Effector CD4-positive, alpha-beta T cell (primary cell): ENCODE measurements at places on chromosomes 1 and 21.

DNA sequence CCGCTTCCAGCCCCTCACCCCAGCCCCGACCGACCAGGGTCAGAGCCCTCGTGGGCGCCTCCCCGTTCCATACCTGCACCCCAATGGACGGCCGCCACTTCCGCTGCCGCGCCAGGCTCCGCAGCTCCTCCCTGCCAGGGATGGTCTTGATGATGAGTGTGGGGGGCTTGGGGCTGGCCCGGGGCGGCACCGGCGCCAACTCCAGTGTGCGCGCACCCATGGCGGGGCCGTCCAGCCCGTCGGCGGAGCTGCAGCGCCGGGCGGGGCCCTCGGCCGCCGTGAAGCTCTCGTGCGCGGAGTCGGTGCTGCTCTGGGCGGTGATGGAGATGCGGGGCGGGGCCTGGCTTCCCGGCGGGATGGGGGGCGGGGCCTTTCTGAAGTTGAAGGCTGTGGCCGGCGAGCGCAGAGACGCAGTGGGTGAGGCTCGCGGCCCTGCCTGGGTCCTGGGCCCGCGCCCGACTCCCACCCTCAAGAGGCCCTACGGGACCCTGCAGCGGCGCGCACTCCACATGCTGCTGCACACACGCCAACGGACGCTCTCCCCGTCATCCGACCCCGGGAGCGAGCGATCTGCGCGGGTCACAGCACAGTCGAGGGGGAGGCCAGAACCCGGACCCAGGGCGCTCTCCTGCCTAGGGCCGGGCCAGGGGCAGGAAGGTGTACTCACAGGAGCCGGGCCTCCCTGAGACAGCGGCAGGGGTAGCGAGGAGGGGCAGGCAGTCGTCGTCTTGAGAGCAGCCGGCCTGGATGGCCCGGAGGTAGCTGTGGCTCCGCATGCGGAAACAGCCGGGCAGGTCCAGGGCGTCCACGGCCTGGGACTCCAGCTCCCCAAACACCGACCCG is 26.1 kb upstream of the SMIM12 start:
- DNase-seq: no peak

GRCh38 chr1:233261206-233261605 is 34.3 kb downstream of the PCNX2 start:
- no peak for DNase-seq

DNA sequence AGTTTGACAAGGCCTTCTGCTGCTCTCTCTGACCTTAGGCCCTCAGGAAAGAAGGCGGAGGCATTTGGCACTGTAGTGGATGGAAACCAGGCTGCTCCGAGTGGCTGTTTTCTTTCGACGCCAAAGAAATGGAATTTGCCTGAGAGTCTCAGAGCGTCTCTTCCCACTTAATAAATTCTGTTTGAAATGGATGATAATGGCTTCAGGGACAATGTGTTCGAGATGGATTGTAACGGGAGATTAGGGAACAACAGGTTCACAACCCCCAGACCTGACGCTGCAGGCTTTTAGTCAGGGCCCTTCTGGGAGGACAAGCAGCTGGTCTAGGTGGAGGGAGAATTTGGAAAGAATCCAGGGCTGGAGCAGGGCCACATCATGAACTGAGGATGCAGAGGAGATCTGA is 58.6 kb downstream of the TLR5 start:
- no peak for DNase-seq

- DNase-seq: no peak
Measured at GRCh38 chr1:218164111-218164929, 120.8 kb upstream of the RRP15 start.

DNA sequence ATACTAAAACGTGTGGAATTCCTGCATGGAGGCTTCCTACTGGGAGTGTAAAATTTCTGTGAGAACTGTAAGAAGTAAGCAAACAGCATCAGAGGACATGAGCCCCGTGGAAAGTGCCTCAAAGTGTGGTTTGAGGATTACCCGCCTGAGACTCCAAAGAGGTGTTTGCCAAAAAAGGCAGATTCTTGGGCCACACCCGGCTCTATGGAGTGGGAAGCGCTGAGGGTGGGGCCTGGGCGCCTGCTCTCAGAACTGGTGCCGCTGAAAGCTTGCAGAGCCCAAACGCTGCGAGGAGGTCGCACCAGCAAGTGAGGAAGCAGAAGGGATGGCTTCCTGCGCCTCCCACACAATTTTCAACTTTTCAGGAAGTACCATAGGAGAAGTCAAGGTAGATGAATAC is 43.0 kb upstream of the PSEN2 start:
- no peak for DNase-seq

- DNase-seq: no peak
Measured at GRCh38 chr1:183913567-183913993, 108.7 kb downstream of the RGL1 start.

DNA sequence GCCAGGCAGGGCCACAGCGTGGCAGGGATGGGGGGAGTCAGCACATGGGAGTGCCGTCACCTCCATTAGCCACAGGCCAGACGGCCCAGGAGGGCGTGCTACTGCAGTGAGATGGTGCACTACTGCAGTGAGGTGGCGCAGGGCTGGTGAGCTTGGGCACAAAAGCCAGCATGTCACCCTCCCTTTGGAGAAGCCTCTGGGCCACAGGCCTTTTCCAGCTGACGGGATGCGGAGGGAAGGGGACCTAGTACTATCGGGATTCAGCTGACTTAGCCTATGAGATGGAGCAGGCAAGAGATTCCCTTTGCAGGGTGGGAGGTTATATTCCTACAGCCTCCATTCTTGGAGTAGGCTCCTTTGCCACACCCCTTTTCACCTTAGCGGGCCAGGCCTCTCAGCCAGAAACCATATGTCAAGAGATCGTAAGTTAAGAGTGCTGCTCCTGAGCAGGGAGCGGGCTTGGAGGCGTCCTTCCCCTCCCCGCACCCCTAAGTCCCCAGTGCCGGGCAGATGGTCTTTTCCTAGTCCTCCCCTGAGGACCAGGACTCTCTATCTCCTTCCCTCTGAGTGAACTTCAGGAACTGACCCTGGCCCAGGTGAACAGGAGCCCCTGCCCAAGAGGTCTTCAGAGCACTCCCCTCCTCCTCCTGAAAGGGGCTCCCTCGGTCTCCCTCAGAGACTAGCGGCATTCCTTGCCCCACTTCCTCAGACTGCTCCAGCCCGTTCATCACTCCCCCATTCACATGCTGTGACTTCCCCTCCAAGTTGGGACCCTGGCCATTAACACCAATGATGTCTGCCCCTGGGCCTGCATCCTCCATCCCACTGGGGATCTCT is 8.2 kb downstream of the NES start:
- DNase-seq: no peak

GRCh38 chr1:68111519-68112436 is 61.4 kb upstream of the DIRAS3 start:
- no peak for DNase-seq

- no peak for DNase-seq
Measured at GRCh38 chr1:66400660-66401059, 133.3 kb upstream of the SGIP1 start.

- no peak for DNase-seq
Measured at GRCh38 chr1:186865857-186866256, 37.1 kb downstream of the PLA2G4A start.

DNA sequence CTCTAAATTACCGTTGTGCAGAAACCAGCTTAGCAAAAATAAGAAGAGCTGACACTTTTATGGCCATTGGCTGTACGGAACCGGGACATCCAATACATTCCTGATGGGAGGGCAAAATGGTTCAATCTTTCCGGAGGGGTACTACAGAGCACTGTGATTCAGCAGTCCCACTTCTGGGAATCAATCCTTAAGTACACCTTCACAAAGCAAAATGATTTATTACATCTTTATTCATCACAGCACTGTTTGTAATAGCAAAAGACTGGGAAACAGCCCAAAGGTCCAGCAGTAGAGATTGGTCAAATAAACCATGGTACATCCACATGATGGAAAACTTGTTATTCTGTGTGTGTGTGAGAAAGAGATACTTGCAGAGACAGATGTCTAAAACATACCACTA is 9.7 kb downstream of the GNG12 start:
- DNase-seq: no peak

DNA sequence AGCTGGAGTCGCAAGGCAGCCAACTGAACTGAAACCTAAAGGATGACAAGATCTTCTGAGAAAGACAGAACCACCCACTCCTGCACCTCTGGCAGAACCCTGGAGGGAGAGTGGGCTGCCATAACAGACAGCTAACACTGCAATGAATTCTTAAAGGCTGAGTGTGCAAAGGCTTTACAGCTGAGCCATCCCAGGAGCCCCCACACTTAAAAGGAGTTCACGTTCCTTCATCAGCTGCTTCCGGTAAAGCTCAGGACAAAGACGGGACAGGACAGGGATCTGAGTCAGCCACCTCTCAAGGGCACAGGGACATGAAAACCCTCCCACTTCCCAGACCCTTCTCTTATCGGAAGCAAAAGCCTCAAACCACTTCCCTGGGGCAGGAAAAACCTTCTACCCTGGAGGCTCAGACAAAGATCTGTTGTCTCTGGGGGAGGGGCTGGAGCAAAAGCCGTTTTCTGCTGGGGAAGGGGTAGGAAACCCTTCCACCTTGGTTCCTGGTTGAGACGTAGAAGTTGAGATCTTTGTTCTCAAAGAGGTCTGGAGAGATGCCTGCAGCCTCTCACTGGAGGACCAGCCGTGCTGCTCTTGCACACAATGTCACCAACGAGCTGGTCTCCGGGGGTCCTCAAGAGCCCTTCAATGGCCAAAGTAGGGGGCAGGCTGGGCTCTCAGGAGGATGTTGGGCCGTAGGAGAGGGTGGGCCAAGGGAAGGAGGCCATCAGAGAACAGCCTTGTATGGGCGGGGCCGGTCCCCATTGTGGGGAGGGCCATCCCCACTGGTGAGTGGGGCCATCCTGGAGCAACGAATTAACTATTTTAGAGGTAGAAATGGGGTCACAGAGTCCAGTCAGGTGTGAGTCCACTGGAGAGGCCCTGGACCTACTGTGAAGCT is 452.4 kb downstream of the PTPRU start:
- no peak for DNase-seq

DNA sequence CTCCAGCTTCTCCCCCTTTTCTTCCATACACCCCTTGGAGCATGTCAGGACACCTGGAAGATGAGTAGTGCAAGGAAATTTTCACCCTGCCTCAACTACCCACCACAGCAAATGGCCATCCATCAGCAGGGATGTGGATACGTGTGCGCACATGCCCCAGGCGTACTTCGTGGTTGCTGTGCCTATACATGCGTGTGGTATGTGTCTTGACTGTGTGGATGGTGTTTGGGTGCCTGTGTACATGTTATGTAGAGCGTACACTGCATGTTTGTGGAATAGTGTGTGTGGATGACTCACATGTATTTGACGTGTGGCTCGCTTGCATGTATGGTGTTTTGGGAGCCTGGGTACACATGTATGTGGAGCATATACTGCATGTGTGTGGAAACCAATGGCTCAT is 158.5 kb downstream of the RRAGC start:
- DNase-seq: no peak

DNA sequence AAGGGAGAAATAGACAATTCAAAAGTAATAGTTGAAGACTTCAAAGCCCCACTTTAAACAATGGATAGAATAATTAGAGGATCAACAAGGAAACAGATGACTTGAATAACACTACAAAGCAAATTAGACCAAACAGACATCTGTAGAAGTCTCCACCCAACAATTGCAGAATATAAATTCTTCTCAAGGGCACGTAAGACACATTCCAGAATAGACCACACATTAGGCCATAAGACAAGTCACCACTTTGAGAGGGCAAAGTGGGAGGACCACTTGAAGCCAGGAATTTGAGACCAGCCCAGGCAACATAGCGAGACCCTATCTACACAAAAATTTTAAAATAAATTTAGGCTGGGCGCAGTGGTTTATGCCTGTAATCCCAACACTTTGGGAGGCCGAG is 20.5 kb upstream of the RNF186 start:
- no peak for DNase-seq

- DNase-seq: no peak
Measured at GRCh38 chr1:115596080-115596780, 45.5 kb upstream of the VANGL1 start.

DNA sequence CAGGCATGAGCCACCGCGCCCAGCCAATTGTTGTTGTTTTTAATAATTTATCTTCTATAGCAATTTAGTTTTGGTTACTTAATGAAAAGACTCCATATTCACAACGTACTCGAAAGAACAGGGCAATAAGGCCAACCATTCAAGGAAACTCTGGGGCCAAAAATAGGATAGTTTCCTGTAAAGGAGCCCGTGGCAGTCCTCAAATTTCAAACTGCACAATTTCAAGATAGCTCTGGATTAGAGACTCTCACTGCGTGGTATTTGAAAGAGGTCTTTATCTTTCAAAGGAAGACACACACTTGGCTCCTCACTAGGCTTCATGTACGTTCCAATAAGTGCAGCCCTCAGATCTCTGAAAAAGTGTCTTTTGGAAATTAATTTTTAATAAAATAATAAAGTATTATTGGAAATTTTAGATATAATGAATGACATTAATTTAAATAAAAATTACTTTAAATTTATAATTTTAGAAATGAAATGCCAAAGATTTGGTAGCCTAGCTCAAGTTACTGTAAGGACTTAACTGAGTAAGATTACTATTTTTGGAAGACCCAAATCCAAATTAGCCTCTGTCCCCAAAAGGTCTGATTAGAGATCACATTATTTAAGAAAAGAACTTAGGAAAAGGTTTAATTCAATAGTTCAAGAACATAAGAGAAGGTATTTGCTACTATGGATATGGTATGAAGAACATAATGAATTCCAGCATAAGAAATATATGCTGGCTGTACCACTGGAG is 22.7 kb upstream of the DONSON start:
- DNase-seq: no peak

- DNase-seq: no peak
Measured at GRCh38 chr1:247304031-247304430, 27.6 kb downstream of the ZNF496 start.

DNA sequence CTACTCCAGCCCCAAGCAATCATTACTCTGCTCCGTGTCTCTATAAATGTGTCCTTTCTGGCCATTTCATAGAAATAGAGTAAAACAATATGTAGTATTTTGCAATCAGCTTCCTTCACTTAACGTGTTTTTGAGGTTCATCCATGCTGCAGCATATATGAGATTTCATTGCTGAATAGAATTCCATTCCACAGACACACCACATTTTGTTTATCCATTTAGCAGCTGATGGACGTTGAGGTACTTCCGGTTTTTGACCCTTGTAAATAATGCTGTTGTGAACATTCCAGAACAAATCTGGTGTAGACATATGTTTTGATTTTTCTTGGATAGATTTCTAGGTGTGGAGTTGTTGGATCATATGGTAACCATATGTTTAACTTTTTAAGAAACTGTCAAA is 30.7 kb downstream of the ADAM30 start:
- no peak for DNase-seq

DNA sequence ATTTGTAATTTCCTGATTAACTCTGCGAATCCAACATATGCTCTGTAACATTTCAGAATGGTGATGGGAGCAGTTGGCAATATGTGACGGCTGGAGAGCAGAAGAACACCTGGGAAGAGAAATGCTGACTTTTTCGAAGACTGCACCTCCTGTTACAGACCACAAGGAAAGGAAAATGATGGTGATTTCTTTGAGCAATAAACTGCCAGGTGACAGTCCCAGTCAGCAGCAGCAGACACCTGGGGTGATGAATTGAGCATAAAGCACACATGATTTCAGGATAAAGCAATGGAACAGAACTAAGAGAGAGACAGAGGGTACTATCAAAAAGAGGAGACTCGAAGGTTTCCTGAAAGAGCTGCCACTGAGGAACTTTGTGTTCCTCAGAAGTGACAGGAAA is 528.6 kb downstream of the NEGR1 start:
- no peak for DNase-seq
